Ureter (tissue), 1 donor: ENCODE measurements at places on chromosomes 13 and 19.

- no peak for DNase-seq
Observed at GRCh38 chr13:29846475-29847256, 3.8 kb downstream of the UBL3 start.

DNA sequence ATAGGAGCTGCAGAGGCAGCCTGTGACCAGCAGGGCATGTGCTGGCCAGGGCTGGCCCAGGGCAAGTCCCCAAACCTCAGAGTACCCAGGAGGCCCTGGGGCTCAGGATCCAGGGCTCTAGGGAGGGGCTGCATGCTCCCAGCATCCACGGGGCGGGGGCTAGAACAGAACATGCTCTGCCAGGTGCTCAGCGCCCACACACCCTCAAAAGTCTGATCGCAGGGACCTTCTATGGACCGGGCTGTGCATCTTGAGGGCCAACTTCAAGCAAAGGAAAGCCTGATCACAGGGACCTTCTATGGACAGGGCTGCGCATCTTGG is 33.5 kb downstream of the ELL start:
- DNase-seq: no peak

DNA sequence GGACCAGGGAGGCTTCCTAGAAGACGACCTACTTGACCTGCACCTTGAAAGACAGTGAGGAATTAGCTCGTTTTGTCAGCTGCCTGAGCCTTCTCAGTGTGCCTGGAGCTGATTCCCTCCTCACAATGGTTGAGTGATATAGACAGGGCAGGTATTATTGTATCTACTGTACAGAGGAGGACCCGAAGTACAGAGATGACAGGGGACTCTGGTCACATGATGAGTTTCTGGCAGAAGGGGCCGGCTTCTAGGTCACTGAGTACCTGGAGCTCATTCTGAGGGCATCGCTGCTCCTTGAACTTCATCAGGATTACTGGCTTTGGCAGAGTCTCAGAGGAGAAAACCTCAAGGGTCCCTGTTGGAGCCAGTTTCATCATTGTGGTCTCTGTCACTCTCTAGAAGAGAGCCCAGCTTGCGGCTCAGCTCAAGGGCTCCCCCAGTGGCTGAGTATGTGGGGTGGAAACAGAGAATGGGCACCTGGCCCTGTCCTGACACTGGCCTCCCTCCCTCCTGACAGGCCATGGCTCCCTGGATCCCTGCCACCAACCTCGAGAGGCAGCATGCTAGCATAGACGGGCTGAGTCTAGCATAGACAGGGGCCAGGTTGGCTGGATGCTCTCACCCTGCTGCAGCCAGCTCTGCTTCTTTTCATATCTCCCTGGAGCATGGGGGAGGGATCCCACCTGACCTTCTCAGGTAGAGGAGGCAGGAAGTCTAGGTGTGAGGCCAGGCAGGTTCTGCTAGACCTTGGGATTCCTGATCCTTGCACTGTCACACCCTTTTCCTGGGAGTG is 38.7 kb downstream of the NFIX start:
- no peak for DNase-seq

GRCh38 chr19:18500799-18501198 is 21.1 kb downstream of the ELL start:
- DNase-seq: no peak

DNA sequence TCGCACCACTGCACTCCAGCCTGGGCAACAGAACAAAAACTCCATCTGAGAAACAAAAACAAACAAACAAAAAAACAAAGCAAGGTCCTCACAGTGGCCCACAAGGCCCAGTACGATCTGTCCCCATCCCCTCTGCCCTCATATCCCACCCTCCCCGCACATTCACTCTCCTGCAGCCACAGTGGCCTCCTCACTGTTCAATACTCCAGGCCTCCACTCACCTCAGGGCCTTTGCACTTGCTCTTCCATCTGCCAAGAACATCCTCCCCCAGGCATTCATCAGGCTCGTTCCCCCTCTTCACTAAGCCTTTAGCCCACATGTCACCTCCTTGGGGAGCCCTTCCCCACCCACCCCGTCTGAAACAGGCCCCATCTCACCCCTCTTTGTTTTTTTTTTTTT is 4.6 kb downstream of the TMEM143 start:
- DNase-seq: no peak

- DNase-seq: no peak
Observed at GRCh38 chr19:29315556-29316190, 102.7 kb upstream of the UQCRFS1 start.

DNA sequence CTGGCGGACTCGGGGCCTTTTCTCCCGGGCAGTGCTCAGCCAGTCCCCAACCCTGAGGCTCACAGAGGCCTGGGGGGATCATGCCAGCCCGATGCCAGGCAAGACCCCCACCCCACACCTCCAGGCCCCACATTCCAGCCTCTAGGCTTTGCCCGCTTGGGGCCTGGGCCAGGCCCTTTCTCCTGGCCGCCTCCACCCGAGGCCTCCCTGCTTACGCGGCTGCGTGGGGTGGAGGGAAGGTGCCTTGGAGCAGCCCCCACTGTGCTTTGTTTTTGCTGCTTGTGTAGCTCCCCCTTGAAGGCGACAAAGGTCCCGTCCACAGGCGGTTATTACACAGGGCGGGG is 38.4 kb downstream of the SMIM24 start:
- DNase-seq: no peak
